ENCODE measurements at places on chromosomes 6 and 20.

DNA sequence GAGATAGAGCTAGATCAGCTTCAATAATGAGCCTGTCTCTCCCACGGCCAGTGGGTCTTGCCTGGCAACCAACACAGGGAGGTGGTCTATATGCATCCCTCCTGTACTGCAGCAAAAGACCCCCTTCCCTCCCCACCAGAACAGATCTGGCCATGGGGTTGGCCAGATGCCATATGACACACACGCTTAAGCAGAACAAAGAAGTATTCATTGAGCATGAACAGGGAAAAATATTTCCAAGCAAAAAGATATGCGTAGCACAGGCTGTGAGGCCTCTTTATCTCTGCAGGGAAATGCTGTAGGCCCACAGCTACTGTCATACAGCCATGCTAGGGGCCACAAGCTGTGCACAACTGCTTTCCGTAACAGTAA lies 73.4 kb upstream of the NRSN1 start:
- no peak for DNase-seq

DNA sequence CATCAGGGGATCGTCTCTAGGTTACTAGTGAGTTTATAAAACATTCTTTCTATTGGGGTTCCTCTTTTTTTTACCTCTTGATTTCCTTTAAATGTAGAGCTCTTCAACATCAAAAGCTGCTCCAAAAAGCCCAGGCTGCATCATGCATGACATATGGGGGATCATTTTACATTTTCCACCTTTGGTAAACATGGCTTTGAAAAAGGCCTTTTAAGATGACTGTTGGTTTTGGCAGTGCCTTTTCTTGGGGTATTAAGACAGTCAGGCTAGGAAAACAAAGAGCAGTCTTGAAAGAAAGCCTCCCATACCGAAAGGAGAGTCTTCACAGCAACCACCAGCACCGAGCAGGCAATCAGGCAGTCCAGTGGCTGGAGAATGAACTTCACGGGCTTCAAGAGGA lies 73.2 kb downstream of the NPEPL1 start:
- DNase-seq: no peak

GRCh38 chr6:157230910-157231309 lies 92.4 kb downstream of the TMEM242 start:
- DNase-seq: no peak

DNA sequence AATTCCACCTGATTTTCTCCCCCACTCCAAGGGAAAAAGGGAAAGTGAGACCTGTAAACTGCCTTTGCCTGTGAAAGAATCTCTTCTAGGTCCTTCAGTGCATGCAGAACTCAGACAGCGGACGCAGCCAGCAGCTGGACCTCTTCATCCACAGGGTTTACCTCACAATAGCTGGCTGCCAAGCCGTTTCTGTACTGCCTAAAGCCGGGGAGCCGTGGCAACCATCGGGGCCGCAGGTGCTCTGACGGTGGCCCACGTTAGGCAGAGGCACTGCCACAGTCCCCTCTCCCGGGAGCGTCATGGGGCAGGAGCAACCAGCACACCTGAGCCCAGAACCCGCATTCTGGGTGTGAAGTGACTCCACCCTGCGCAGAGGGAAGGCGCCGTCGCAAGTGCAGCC lies 206.1 kb downstream of the TTLL2 start:
- no peak for DNase-seq

DNA sequence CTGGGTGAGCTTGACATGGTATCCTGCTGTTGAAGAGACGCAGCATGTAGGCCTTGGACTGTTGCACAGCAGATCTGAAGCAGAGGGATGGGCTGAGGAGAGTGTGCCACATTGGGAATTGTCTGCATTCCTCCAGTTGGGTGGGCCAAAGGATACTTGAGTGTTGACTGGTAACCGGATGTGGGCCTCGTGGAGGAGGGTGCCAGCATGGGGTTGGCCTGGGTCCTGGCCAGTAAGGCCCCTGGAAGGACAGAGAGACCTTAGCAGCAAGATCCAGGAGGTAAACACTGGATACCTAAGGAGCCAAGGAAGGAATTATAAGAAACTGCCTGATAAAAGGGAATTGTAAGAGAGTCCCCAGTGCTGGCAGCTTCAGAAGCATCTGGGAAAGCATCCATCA lies 76.9 kb downstream of the FIG4 start:
- DNase-seq: peak; percentile 81

GRCh38 chr6:7058250-7058923 lies 49.4 kb upstream of the RREB1 start:
- peak; percentile 98 for DNase-seq

- no peak for DNase-seq
These were observed 111.3 kb upstream of the PRSS16 start for GRCh38 chr6:27136077-27136644.

- peak; percentile 66 for DNase-seq
These were observed 925.5 kb upstream of the SLC35B3 start for GRCh38 chr6:9360881-9361280.

DNA sequence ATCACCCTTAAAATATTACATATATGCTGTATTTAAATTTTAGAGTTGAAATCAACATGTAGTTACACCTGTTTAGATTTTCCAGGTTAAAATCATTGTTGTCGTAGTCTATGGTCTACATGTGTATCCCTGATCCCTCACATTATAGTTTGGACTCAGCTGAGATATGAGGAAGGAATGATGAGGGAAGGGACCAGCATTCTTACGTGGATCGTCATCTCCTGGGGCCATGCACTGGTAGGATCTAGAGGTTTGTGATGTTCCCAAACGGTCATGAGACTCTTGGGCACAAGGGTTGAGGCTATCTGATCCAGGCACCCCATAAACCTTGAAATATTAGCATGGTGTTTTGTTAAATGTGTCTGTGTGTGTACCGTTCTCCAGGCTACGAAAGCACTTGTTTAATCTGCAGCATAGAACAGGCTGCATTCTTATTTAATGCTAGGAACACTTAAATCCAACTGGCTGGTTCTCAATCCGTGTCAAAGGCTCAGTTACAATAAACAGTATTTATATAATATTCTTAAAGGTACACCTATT lies 55.4 kb downstream of the IPCEF1 start:
- DNase-seq: peak; percentile 67

- no peak for DNase-seq
These were observed 367.4 kb downstream of the FOXA2 start for GRCh38 chr20:22216984-22217383.

DNA sequence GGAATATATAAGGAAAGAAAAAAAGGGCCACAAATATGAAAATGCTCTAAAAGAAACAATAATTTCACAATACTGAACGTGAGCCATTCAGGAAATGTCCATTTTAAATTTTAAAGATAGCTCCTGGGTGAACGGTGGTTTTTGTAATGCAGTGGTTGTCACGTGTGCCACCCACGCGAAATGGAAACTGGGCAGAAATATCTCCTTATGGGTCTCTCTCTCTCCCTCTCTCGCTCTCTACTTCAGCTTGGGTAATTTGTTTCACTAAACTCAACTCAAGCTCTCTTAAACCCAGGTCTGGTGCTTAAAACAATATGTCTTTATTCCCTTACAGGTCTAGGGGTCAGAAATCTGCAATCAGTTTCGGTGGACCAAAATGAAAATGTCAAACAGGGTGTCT lies 150.8 kb downstream of the OR2B2 start:
- no peak for DNase-seq

- no peak for DNase-seq
These were observed 239.1 kb downstream of the HDGFL1 start for GRCh38 chr6:22808466-22808865.

DNA sequence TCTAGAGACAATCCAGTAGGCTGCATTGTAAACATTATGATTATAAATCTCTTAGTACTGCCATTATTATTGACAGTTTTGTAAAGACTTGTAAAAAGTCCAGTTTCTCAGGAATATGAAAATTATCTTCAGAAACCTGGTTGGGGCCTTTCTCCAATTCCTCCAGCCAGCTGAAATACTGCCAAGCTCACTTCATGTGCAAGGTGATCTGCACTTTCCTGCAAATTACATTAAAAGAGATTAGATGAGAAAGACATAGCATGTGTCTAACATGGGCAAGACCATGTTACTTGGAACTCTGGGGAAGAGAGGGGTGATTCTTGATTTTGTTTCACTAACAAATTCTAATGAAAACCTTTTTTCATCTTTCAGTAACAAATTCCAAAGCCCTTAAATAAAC lies 24.0 kb downstream of the PGM3 start:
- DNase-seq: no peak

- DNase-seq: no peak
These were observed 26.8 kb upstream of the DSN1 start for GRCh38 chr20:36800410-36800809.

DNA sequence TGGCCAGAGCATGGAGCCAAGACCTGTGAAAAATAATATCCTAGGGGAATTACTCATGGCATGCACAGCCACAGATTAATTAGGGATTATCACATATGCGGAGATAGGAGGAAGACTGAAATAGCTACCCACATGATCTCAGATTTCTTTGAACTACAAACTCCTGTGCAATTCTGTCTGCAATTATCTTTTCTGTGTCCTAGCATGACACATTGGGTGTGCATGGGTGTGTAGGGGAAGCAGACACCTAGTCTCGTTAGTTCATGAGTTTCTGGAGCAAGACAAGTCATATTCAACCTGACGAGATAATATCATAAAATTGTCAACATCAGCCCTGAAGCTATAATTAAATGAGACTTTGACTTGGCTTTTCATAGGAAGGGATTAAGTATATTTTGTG lies 3.6 kb upstream of the SLC17A4 start:
- no peak for DNase-seq

DNA sequence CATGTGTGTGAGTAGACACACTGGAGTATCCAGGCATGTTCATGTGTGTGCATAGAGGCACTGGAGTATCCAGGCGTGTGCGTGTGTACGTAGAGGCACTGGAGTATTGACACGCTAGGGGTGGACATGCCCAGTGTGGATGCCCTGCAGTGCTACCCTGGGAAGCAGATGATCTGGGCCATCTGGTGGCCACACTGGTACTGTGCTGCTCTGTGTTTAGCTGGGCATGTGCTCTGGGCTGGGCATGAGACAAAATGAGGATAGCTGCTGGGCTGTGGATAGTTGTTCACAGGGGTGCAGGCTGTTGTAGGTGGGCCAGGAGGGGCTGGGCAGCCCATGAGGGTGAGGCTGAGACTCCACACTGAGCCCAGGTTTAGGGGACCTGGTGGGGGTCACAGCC lies 24.0 kb upstream of the NPBWR2 start:
- DNase-seq: peak; percentile 29

DNA sequence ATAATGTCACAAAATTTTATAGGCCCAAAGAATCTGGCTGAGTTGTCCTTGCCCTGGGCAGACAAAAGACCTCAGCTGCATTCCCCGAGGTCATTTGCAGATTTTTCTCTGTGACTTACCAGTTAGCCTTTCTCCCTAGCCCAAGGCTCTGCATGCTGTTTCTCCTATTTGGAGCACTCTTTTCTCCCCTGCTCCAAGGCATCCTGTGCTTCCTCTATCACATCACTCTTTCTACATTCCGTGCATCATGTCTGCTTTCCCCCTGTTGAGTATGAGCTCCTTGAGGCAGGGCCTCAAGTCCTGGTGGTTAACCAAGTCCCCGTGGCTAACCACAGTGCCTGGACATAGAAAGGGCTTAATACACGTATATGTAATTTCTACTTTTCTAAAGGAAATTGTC lies 593 bp upstream of the GSTA3 start:
- peak; percentile 25 for DNase-seq

DNA sequence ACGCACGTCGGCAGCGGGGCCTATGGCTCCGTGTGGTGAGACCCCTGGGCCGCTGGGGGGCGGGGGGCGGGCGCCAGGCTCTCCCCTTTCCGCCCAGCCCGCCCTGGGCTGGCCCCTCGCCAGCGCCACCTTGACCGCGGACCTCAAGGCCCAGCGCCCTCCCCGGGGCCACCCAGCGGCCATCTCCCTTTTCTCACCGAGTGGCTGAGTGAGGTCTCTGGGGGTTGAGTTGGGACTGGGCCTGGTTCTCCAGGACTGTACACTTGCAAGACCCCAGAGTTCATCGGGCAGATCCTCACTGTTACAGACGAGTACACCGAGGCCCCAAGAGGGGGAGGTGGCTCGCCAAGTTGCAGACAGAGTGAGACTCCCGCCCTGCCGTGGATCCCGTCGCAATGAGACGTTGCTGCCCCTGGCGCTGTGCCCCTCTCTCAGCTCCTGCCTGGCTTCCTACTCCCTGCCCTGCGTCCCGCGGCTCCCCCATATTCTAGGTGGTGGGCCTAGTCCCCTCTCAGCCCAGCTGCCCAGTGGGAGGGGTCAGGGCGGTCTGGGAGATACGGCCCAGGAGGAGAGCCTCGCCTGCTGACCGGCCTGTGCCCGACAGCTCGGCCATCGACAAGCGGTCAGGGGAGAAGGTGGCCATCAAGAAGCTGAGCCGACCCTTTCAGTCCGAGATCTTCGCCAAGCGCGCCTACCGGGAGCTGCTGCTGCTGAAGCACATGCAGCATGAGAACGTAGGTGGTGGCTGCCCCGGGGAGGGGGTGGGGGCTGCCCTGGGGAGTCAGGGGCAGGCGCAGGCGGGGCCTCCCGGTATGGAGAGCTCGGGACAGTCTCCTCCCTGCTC lies 576 bp downstream of the MAPK13 start:
- no peak for DNase-seq

DNA sequence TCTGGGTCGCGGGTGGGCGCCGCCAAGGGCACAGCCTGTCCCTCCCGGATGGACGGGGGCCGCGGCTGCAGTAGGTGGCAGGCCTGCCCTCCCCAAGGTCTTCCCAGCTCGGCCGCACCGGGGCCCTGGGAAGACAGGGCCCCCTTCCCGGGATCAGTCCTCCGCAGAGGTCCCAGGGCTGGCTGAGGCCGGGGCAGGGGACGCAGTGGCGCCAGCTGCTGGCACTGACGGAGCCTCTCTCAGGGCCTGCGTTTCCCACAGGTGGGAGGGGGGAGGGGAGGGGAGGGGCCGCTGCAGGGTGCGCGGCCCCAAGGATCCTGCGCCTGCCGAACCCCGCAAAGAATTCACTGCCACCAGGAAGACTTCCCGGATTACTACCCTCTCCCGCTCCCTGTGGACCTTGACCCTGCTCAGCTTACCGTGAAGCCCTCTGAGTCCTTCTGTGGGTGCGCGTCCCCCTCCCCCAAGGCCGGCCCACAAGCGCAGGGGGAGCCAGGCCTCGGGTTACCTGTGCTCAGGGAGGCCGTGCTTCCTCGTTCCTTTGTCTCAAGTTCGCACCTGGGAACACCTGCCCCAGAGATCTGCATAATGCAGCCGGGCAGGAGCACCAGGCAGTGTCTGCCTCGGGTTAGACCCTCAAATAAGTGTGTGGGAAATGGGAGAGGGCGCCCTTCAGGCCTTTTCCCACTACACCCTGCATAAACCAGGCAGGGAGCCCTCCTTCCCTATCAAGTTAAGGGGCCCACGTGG lies 5.1 kb downstream of the LZTS3 start:
- no peak for DNase-seq

All from EL (cell line).